ENCODE measurements at places on chromosomes 3 and 15. TPM values are rescaled to one million over a fixed set of nuclear protein-coding genes. Genes with fewer than 3 reads are reported as not detected.
A peak's percentile ranks its signal among the peaks of the same experiment; 100 is the strongest.

GRCh38 chr3:106030627-106030963 lies 161.8 kb upstream of the CBLB start:
- DNase-seq: no peak

- no peak for DNase-seq
Observed at GRCh38 chr3:7615043-7615442, 754.1 kb downstream of the GRM7 start.

RRP9 gene
- 6.1 TPM for total RNA-seq

DNA sequence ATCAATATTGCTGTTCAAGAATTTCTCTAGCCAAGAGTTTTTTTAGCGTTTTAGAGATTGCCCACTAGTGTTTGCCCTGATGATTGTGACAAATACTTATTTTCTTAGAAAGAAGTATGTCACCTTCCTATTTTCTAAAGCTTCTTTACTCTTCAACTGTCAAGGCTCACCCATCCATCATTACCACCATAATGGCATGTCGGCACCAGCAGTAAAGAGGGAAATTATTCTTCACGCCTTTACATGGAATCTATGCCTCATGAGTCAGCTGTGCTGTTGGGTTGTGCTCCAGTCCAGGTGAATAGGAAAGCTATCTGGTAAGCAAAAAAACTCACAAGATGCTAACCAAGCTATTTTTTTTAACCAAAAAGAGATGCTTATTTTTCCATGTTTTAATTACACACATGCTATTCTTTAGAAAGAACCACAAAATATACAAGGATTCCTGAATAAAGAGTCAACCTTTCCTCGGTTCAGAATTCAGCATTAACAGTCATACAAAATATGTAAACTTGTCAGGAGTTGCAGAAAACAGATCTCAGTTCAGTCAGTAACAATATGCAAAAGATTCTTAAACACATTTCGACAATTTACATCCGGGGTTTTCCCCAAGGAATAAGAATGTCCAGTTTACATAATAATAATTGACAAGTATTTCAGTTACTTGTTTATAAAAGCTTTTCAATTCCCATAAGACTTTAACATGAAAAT lies 128.0 kb downstream of the ATP8B4 start:
- no peak for DNase-seq

- DNase-seq: peak; percentile 66
Observed at GRCh38 chr15:89361451-89362202, 27.0 kb upstream of the POLG start.

DNA sequence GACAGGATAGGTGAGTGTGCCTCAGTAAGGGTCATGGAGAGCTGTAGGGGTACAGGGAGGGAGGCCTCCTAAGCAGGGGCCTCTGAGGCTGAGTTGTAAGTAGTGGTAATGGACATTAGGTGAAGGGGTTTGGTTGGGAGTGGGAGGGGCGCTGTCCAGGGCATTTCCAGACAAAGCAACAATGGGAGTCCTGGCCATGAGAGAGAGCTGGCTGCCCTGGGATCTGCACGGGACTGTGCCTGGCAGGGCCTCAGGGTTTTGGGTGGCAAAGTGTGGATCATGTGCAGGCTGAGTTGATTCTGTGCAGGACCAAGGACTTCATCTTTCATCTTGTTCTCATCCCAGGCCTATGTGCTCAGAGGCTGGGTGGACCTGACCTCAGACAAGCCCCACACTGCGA lies 4.6 kb downstream of the TTC21A start:
- no peak for DNase-seq

- no peak for DNase-seq
Observed at GRCh38 chr3:112175646-112176045, 42.6 kb upstream of the GCSAM start.

DNA sequence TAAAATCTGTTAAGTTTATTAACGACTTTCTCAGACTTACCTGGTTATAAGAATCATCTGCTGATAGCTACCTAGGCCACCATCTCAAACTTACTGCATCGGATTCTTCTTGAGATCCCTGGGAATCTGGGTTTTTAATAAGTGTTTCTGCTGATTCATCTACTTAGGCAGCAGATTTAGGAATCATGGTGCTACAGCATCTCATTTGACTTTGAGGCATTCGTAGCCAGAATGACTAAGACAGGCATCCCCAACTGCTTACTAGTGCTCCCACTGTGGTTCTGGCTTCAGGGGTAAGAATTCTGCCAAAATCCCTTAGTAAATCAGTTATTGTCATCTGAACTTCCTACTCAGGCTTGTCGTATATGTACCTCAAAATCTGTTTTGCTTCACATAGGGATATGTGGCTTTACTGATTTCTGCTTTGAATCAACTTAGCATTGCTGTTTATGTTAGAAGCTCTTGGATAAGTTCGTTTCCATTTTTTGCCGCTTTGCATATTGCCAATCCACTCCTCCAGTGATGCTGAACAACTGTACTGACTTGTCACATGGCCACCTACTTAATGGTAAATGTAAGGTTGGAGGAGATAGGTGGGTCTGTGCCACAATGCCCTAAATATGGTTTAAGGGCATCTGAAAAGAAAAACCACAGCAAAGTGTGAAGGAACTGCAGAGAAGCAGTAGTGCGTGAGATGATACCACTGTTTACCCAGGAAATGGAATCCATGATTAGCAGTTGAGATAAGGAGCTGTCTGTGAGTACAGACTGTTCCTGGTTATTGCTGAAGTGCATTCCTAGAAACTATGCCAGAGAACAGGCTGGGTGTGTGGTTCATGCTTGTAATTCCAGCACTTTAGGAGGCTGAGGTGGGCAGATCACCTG lies 60.3 kb downstream of the MAP6D1 start:
- DNase-seq: no peak

ZBTB47 gene
- total RNA-seq: 29.9 TPM

GRCh38 chr3:164387236-164387635 lies 691.1 kb downstream of the SI start:
- DNase-seq: no peak

LRRC15 gene
- under 0.01 TPM for total RNA-seq

DNA sequence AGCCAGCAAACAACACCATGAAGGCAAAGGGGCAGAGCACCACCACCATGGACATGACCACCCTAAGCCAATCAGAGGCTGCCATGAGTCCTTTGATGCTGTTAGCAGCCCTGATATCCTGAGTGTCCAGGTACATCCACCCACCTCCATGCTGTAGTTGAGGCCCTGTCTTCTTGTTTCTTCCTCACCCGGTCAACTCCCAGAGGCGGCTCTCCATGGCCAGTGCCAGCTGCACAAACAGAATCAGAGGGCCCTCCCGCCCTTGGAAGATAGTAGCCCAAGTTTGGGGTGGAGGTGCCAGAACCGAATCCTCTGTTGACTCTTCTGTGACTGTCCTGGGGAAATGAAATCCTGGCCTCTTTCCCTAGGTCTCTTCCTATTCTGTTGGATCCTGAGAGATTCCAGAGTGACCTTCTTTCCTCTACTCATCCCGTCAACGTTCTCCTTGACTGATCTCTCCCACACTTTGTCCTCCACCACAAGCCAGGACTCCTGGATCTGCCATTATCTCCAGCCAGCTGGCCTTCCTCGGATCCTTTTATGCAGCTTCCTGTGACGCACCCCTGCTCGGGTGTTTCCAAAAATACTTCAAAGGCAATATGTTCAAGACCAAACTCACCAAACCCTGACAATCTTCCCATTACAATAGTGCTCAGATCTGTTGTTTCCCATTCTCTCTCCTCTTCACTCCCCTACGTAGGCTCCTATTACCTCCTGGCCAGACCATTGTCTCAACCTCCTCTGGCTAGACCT lies 45.4 kb upstream of the DLG1 start:
- no peak for DNase-seq

- DNase-seq: no peak
Observed at GRCh38 chr15:73851689-73852088, 21.7 kb upstream of the TBC1D21 start.

DNAH1 gene
- total RNA-seq: 5.1 TPM

- DNase-seq: no peak
Observed at GRCh38 chr15:87907676-87908446, 348.7 kb downstream of the NTRK3 start.

CFAP20DC gene
- total RNA-seq: not detected

COL8A1 gene
- total RNA-seq: 19.4 TPM

- DNase-seq: peak; percentile 64
Observed at GRCh38 chr15:40506964-40507571, 36.3 kb downstream of the CHST14 start.

GRCh38 chr3:58986654-58987053 lies 63.2 kb downstream of the CFAP20DC start:
- DNase-seq: no peak

DNA sequence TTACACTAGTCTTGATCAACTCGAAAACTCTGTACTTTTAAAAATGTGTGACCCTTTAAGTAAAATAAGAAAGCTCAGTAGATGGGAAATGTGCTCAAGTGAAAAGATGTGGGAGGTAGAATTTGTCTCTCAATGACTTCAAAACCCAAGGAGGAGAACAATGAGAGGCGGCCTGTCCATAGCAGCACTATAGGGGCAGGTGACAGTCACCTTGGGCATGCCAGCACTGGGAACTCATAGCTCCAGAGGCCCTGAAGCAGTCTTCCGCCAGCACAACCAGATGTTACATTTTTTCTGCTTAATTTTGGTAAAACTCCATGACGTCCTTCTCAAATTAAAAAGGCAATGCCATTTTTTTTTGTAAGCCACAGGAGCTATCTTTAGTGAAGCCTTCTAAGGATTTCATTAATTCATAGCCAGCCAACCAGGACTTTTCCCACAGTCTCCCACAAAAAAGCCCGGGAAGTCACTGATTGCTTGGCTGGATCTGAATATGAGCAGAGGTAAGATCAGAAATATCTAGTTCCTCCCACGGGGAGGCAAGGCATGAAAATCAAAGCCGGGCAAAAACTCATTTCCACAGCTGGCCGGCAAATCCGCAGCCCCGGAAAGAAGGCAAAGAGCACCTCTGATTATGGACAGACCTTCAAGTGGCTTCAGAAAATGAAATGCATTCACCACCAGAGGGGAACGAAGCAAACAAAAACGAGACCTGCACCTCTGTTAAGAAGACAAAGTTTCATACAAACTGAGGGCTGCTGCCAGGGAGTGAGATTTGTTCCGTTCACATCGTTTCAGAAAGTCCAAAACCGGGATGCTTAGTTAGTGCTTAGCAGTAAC lies 10.5 kb downstream of the IL17RD start:
- no peak for DNase-seq

GRCh38 chr3:192434186-192434585 lies 293.2 kb downstream of the FGF12 start:
- no peak for DNase-seq

FAM3D gene
- not detected for total RNA-seq

HCLS1 gene
- total RNA-seq: 21.0 TPM

GRCh38 chr15:58292751-58293175 lies 139.0 kb upstream of the LIPC start:
- DNase-seq: no peak

KLHL40 gene
- total RNA-seq: not detected

- no peak for DNase-seq
Observed at GRCh38 chr15:50262533-50262932, 3.0 kb downstream of the HDC start.

DGKG gene
- 10.8 TPM for total RNA-seq

ITIH1 gene
- 0.18 TPM for total RNA-seq

A4GNT gene
- not detected for total RNA-seq

DNA sequence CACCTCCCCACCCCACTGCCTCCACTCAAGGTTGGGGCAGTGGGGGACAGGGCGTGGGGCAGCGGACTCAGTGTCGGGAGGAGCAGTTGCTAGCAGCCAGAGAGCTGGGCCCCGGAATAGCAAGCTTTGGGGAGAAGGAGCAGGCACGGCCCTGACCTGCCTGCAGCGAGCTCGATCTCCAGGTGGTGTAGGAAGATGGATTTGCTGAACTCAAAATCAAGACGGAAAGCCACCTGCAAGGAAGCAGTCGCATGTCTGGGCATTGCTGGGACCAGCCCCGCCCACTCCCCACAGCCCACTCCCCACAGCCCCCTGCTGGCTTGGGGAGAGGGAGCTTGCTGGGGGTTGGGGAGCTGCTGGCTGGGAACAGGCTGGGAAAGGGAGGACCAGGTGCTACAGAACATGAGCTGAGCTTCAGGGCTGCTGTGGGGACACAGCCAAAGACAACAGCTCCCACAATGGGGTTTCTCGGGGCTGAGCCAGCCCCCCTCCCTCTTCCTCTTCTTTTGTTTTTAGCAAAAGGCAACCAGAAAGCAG lies 38.0 kb downstream of the FEM1B start:
- peak; percentile 16 for DNase-seq

CCDC54 gene
- total RNA-seq: not detected

PRSS50 gene
- total RNA-seq: 0.21 TPM

IL17RC gene
- total RNA-seq: 63.7 TPM

DNA sequence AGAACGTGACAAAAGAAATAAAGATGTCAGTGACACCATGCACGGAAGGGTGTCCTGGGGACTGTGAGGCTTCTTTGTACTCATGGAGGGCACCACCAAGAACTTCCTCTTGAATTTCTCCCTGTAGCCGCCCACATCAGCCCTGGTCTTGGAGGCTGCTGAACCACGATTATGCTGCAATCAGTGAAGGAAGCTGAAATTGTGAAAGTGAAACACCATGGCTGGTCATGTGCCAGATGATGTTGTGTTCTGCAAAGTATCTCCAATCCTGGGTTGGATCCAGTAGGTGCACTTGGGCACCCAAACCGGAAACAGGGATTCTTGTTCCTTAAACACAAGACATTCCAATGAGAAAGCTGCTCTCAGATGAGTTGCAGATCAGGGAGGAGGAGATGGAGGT lies 104.4 kb upstream of the GOLGA6L6 start:
- no peak for DNase-seq

DIS3L gene
- total RNA-seq: 25.6 TPM

DNA sequence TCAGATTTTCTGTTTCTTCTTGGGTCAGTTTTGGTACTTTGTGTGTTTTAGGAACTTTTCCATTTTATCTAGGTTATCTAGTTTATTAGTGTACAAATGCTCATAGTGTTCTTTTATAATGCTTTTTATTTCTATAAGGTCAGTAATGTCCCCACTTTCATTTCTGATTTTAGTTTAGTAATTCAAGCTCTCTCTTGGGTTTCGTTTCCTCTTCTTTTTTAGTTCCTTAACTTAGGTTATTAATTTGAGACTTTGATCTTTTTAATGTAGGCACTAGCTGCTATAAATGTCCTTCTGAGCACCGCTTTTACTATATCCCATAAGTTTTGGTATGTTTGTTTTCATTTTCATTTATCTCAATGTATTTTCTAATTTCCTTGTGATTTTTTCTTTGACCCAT lies 27.0 kb upstream of the CD200R1L start:
- DNase-seq: no peak

GRCh38 chr3:66598168-66598567 lies 97.3 kb upstream of the LRIG1 start:
- DNase-seq: no peak

DNA sequence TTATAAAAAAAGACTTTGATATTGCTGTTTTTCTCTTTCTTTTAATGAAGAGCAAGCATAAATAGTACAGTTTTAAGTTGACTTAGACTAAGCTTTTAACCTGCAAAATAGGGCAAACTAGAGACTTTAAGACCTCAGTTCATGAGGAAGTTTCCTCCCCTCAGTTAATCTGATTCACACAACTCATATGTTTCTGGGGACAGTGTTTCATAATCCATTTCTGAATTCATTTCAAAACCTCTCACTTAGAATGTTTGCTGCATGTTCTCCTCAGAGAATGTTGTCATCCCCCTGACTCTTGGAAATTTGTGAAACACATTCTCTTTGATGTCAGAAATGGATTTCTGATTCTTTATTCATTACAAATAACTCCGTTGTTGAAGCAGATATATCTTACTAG lies 79.3 kb upstream of the SKOR1 start:
- DNase-seq: no peak
